ENCODE measurements at places on chromosomes 5 and 9.

DNA sequence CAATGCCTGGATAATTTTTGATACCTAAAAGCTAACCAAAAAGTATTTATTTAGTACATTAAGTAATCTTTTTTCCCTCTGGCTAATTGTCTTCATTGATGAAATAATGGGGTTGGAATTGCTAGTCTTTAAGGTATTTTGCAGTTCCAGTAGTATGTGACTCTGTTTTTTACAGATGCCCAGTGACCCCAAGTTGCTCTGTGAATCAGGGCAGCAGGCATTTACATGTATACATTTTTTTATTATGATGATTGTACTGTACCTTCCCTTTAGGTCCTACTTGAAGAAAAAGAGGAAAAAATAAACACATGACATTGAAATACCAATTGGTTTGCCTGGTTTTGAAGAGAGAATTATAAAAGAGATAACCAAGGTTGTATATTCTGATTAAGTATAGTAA, 385.5 kb downstream of the ADGRV1 start:
- DNase-seq = no peak

GRCh38 chr5:67235399-67236110, 39.0 kb upstream of the CD180 start:
- no peak for DNase-seq

- no peak for DNase-seq
These were observed 88.0 kb downstream of the ADAMTS2 start for GRCh38 chr5:179257176-179257682.

DNA sequence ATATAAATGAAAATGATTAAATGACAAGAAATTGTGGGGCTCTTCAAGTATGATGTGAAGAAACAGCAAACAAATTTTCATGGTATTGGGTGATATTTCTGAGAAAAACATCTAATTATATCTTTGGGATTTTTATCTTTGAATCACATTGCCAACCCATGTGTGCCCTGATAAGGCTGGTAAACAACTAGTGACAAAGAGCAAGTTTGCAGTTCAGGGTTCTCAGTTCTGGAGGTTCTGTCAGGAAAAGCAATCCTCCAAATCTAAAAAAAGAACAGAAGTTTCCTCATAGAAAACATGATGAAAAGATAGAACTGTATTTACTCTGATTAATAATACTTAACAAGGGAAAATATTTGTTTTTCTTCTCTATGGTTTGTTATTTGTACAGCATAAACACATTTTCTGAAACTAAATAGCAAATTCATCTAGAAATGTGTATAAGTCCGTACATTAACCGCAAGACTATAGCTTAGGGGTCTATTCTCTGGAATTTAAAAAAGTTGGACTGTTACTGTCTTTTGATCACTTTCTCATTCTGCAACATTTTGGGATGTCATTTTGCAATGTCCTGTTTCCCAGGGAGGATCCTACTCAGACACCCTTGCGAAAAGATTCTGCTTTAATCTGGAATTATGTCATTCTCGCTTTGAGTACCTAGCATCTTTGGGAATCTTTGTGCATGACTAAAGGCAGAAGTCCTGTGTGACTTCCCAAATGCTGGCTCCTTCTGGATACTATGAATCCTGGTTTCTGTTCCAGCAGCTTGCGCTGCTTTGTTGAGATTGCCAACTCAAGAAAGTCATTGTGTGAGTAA, 308.5 kb downstream of the ADGRV1 start:
- DNase-seq = no peak

All from activated CD8-positive, alpha-beta T cell treated with anti-CD3 and anti-CD28 coated beads for 36 hours (primary cell).